ENCODE measurements at places on chromosomes 2 and 18.

GRCh38 chr2:175147186-175147585 is 20.8 kb downstream of the ATF2 start:
- DNase-seq = no peak

DNA sequence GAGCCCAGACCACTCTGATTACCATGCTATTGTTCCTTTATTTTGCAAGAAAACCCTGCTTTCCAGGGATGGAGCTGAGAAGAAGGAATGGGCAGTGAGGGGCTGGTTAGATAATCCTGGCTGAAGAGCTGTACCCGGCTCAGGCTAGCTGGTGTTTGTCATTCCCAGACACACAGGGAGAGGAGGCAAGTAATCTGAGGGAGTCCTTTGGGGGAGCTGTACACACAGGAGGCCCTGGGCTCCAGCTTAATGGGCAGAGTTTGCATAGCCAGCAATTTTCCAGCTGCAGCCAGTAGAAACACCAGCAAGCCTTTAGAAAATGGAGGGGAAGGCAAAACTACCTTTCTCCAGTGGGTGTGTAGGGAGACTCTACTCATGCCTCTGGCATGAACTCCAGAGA is 259.3 kb downstream of the SOX11 start:
- DNase-seq = no peak

DNA sequence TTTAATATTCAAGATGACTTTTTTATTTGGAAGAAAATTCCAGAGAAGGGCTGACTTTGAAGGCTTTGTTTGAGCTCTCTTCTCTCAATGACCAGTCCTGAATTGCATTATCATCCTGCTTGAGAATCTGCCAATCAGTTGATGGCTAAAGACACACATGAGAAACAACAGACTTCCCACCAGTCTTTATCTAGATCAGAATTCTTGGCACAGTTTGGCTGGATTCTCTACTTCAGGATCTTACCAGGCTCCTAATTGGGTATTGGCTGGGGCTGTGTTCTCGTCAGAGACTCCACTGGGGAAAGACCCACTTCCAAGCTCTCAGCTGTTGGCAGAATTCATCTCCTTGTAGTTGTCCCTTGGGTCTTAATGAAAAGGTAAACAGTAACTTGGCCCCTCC is 86.0 kb downstream of the WDSUB1 start:
- no peak for DNase-seq

GRCh38 chr2:34143149-34143548 is 544.0 kb upstream of the FAM98A start:
- DNase-seq = no peak

DNA sequence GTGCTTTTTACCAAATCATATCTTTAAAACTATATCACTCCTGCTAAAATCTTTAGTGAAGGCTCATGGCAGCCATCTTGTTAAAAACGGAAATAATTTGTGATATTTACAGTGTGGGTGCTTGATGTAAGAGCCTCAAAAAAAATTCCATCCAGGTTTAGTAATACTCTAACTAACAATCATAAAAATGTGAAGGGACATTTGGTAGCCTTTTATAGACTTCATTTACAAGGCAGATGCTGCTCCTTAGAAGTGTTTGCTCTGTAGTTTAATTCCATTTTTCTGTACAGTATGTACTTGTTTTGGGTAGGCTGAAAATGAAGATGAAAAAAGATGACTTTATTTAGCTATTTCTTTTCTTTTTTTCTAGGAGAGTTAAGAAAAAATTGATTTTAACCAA is 525.0 kb downstream of the ZEB2 start:
- no peak for DNase-seq

DNA sequence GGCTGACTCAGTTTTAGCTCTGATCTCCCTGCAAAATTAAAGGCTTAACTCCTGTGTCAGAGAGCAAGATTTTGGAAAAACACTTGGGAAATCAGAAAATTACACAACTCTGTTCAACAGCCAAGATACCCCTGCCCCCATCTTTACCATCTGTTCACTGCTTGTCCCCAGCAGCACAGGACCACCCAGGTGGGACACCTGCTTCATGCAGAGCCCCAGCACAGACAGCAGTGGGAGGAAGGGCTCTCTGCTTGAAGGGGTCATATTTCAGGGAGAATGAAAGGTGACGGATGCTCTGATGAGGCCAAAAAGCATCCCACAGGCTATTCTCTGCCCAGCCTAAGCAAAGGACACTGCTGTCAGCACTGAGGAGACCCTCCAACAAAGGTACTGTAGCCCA is 584.6 kb upstream of the KLHL29 start:
- no peak for DNase-seq

DNA sequence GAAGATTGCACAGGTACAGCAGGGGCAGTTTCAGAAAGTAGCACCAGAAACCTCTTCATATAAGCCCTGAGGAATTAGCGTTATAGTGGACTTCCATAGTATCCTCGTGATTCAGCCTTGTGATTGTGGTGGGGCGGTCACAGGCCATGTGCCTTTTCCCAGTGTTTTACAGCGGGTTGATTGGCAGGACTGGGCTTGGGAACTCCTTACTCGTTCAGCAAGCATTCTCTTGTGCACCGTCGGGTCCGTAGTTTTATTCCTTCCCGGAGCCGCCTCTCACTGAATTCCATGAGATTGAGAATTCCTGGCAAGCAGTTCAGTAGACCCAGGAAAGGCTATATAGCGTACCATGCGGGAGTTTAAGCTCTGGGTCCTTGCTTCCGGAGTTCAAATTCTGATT is 5.2 kb downstream of the COPS8 start:
- no peak for DNase-seq

DNA sequence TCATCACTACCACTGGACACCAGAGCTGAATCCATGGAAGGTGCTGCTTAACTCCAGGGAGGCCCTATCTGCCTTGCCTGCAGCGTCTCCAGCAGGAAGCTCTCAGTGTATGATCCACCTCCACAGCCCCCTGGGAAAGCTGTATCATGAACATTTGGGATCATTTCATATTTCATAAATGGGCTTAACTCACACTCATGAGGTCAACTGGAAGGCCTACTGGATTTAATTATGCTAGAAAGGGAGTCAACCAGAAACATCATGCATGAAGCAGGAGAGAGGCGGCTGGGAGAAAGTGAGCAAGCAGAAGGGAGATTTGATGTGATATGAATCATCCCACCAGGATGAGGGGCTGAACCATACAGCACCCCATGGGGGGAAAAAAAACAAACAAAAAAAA is 537.7 kb downstream of the TNS1 start:
- DNase-seq = no peak

GRCh38 chr2:107202962-107203591 is 317.1 kb upstream of the ST6GAL2 start:
- no peak for DNase-seq

DNA sequence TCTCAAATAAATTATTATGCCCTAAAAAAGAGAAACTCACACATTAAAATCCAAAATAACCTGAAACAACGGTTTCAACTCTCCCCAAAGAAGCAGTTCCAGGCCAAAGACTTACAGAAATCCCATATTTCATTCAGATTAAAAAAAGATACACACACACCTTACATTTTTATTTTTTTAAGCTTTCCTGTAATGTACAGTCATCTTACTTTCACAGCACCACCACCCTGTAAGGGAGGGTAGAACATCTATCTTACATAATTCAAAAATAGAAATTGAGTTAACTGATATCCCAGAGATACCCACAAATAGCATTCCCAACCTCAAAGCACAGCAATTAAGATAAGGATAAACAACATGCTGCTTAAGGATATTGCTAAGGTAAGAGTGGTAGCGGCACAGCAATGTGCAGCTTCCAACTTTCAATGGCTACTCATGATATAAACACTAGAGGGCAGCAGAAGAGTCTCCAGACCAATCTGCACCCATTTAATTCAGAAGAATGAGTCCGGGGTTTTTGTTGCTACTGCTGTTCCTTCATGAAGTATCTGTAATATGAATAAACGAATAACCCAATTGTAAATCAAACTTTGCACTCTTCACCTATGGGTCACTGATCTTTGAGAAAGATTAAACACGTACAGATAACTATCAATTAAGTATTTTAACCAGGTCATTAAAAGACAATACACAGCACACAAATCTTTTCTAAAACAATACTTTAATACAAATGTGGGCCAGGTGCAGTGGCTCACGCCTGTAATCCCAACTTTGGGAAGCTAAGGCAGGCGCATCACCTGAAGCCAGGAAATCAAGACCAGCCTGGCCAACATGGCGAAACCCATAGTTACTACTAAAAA is 11.3 kb downstream of the GFPT1 start:
- no peak for DNase-seq

- DNase-seq = no peak
Observed at GRCh38 chr2:48270209-48270608, 259.7 kb upstream of the STON1 start.

DNA sequence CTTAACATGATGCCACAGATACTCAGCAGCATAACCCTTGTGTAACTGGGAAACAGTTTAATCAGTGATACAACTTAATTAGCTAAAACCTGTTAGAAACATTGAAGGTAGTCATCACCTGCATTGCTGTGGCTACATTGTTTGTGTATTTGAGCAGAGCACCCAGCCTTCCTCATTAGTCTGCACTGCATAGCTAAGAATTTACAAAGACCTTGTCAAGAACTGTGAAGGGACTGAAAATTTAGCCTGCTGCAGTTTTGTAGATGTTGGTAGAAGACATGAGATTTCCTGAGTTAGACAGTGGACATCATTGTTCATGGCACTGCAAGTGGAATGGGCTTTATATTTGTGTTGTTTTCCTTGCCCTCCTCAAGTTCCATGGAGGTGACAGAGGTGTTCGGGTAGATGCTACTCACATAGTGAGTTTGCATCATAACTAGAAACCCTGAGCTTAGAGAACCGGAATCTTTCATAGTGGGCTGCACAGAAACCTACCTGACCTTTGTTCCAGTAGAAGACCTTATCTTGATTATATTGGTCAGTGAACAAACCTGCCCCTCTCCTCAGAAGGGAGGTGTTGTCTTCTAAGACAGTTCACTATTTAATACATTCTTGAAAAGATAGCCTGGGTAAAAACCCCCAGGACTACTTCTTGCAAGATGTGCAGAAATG is 12.5 kb downstream of the VAPA start:
- DNase-seq = no peak

DNA sequence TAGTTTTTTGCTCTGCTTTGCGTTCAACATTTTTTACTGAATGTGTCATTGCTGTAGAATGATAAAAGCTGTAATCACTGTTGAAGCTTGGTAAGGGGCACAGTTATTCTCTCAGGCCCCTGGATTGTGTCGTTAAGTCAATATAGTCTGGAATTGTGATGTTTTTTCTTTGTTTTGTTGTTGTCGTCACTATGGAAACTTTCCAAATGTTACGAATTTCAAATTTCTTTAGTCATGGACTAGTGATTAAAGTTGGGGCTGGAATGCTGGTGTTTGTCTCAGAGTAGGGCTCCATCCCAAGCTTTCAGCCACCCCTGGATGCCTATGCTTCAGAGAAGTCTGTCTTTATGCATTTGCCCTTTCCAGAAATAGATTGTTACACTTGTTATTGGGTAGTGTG is 287.2 kb downstream of the CDH19 start:
- no peak for DNase-seq

DNA sequence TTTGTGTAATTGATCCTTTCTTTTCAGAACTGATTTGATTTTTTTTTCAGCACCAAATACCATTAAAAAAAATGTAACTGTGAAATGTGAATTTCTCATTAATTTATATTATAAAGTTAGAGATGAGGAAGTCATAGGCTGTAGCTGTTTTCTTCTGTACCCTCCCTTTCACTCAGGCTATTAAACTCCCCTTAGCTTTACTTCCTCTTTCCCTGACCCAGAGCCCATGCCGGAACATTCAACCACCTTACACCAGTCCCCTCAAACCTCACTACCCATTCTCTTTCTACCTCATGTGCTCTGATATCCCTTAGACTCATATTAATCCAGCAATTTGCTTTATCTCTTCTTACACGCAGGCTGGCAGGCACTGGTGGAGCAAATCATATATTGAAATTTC is 12.4 kb downstream of the GALNT5 start:
- no peak for DNase-seq

- no peak for DNase-seq
Observed at GRCh38 chr2:151159109-151159662, 102.5 kb downstream of the RBM43 start.

DNA sequence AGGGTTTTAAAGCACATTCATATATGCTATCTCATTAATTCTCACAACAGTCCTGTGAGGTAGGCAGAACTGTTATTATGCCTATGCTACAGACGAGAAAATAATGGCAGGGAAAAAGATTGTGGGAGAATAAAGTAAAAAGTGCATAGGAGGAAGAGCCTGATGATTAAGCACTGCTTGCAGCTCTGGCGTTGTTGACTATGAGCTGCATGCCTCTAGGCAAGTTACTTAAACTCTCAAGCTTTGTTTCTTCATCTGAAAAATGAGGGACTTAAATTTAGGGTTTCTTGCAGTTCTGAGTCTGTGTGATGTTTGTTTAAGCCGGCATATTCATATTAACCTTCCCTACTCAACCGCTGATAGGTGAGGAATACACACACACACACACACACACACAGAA is 51.6 kb upstream of the RAPH1 start:
- DNase-seq = no peak

- no peak for DNase-seq
Observed at GRCh38 chr2:191151331-191151730, 537 bp upstream of the STAT4 start.

DNA sequence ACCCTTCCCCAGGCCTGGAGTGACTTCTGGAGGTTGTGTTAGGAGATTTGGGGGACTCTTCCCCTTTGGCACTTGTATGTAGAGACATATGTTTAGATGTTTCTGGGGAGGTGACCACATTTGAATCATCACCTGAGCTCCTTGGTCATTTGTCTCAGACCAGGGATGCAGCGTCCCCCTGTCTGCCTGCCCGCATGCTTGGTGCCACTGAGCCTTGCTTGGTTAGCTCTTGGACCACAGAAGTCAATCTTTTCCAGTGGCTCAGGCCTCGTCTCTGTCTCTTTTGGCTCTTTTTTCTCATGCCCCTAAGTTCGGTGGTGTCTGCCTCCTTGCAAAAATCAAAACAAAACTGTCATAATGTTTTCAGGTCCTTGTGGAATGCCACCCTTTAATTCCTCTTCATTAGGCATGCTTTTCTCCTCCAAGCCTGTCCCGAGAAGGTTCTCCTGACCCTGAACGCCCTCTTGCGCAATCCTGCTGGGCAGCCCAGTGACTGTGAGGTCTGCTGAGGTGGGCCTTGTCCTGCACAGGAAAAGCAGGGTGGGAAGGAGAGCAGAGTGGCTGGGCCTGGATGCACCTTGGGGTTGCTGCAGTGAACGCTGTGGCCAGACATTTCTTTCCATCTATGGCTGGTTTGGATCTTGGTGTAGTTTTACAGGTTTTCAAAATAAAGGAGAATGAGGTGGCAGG is 24.9 kb downstream of the GLI2 start:
- no peak for DNase-seq

GRCh38 chr2:1648241-1649102 is 95.8 kb downstream of the PXDN start:
- DNase-seq = no peak

DNA sequence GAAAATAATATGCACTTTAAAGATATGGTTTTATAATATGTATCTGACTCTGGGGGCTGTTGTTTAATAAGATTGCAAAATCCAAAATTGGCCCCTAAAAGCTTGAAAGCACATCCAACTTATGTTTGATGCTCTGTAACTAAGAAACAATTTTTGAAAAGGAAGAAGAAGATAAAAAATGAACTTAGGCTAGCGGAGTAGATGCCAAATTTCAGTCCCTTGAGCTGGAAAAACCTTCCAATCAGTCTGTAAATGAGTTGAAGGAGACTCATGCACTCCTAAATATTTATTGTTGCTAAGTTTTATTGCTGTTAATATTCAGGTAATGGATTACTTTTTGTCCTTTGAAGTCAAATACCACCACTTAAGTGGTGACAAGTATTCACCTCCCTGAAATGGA is 465.0 kb downstream of the ZEB2 start:
- DNase-seq = no peak

GRCh38 chr2:118784860-118785259 is 62.6 kb downstream of the EN1 start:
- no peak for DNase-seq

- no peak for DNase-seq
Observed at GRCh38 chr2:2636813-2637212, 305.7 kb upstream of the MYT1L start.
